SK-N-SH (cell line): ENCODE measurements at places on chromosomes 7 and 10. TPM values are rescaled to one million over a fixed set of nuclear protein-coding genes. Genes with fewer than 3 reads are reported as not detected.

The PLEKHA8 gene
- polyA plus RNA-seq, result 4.9 and 6.1 TPM in 2 replicates

The PANK1 gene
- 4.2 and 4.9 TPM in 2 replicates for polyA plus RNA-seq

DNA sequence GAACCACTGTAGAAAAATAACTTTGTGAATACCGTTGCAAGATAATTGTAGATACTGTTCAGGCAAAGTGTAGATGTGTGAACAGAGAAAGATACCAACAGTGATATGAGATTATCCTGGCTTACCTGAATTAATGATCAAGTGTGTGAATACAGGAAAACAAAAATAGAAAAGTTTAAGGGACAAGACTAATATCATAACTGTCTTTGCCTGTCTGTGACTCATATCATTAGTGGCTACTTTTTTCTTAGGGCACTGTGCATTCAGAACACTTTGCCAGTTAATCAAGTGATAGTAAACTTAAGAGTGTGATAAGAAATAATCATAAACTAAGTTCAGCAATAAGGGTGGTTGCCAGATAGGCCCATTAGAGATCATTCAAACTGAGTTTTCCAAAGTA lies 323.0 kb upstream of the LRGUK start:
- no peak for DNase-seq

GRCh38 chr7:121479466-121479865 lies 83.4 kb upstream of the FAM3C start:
- DNase-seq, result no peak

The H2AZ2 gene
- 207 and 389 TPM in 2 replicates for polyA plus RNA-seq
